ENCODE measurements at places on chromosomes 5 and 9.

DNA sequence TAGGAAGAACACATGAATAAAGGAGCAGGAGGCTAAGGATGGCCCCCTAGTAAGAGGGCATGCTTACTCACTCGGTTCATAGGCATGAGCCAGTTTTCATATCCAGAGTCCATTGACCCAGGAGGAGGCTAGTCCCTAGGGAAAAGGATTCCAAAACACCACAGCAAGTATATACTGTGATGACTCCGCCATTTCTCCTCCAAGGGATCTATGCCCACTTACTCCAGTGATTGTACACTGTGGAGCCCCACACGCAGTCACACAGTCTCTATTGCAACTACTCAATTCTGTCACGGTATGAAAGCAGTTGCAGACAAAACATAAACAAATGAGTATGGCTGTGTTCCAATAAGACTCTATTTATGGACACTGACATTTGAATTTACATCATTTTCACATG is 117.7 kb upstream of the ALDH1B1 start:
- DNase-seq: peak; percentile 6

GRCh38 chr5:76742583-76742982 is 26.7 kb downstream of the F2R start:
- peak; percentile 13 for DNase-seq

GRCh38 chr9:125444166-125444565 is 182.5 kb downstream of the GAPVD1 start:
- DNase-seq: no peak

GRCh38 chr9:126398403-126399058 is 71.9 kb downstream of the MVB12B start:
- peak; percentile 45 for DNase-seq

DNA sequence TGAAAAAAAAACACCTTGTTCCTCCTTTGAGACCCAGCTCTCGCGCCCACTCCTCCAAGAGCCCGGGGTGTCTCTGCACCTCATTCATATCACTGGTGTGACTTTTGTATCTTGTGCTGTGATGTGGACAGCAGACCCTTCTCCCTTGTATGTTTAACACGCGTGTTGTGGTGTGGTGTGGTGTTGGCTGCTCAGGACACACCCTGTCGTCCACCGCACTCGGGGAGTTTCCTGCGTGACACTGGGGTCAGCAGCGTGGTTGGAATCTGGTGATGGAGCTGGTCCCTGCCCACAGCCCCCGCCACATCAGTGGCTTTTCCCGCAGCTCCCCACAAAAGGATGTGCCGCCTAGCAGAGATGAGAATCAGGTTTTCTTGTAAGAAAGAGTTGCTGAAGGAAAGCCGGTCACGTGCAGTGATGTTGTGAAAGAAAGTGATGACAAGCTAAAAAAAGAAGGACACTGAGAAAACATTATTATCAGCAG is 61.5 kb downstream of the TENT4A start:
- DNase-seq: no peak

DNA sequence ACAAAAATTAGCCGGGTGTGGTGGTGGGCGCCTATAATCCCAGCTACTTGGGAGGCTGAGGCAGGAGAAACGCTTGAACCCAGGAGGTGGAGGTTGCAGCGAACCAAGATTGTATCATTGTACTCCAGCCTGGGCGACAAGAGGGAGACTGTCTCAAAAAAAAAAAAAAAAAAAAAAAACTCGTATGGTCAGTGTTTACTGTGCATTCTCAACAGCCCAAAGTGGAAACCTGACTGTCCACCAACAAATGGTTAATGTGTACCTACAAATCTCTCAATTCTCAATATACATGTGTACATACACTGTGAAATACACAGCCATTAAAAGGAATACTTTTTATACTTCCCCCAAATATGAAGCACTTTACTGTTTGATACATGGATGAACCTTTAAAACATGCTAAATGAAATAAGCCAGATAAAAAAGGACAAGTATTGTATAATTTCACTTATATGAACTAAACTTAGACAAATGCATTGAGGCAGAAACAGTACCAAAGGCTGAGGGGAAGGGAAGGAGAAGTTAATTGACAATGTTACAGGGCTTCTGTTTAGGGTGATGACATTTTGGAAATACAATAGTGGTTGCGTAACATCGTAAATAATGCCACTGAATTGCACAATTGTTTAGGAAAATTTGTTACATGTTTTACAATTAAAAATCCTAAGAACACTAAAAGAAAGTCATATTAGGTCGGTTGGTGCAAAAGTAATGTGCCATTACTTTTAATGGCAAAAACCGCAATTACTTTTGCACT is 16.5 kb downstream of the DNAJA1 start:
- no peak for DNase-seq

GRCh38 chr9:14935106-14935751 is 25.0 kb upstream of the FREM1 start:
- DNase-seq: no peak

- DNase-seq: no peak
These were observed 94.0 kb downstream of the INVS start for GRCh38 chr9:100193078-100193477.

DNA sequence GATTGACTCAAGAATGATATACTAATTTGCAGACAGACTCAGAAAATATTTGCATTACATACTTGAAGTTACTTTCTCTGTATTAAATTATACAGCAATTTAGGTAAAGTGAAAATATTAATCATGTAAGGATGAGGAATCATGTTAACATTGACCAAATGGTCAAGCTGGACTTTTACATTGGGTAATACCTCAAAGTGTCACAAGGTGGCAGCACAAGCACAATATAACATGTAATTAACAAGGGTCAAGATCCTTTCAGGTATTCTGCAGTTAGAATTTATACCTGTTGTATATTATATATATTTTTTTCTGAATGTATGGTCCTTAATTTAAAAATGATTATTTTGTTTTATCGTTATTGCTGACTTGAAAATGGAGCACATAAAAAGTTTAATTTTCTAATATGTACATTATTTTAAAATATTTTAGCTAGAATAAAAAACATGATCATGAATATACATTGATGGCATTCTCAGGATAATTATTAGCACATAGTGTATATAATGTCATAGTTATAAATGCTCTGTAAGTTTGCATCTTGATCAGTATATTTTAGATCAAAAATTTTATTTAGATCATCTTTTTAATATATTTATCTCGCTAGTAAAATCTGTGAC is 8.6 kb downstream of the HAPLN1 start:
- no peak for DNase-seq

- no peak for DNase-seq
These were observed 329.6 kb downstream of the ADAMTS6 start for GRCh38 chr5:65152131-65152530.

DNA sequence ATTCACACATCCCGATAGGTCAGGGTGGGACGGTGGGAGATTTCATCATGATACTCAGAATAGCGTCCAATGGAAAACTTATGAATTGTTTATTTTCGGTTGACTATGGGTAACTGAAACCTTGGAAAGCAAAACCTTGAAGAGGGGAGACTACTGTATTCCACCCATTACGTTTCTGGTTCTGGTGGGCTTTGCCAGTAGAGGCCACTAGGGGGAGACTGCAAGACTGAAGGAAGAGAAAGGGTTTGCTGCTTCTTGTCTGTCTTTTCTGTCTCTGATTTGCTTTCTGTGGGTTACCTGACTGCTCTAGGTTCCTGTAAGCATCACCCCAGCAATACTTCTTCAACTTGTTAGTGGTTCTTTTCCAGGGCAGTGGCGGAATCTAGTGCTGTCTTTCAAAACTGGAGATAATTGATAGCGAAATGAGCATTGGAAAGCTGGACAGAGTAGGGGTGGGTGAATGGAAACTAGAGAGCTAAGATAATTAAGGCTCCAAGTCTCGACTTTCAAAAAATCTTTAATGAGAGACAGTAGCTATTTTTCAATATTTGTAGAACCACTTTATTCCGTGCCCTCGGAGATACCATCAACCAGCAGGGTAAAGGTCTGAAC is 27.0 kb downstream of the GRIN3A start:
- DNase-seq: no peak
